Stimulated activated CD4-positive, alpha-beta T cell treated with anti-CD3 and anti-CD28 coated beads, Interleukin-1b, Interleukin-23, amount 100 ng/mL, for 48 hours (primary cell): ENCODE measurements at places on chromosomes 1 and 21.
A peak's percentile ranks its signal among the peaks of the same experiment; 100 is the strongest.

GRCh38 chr1:21852282-21853130 is 40.4 kb downstream of the LDLRAD2 start:
- DNase-seq = no peak

DNA sequence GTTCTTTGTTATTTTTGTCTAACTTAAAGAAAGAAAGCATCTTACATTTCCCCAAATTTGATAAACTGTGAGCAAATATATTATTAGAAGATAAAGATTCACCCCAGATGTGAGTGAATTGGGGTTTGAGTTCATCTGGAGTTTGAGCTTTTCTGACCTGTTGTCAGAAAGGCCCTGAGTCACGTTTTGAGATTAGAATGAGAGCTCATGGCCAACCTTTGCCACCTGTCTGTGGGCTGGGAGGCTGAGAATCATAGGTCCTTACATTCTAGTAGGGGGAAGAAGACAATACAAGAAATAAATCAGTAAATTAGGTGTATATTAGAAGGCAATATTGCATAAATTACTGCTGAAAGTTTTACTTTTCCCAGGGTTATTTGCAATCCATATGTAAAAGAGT is 22.3 kb downstream of the STYXL2 start:
- DNase-seq = no peak

- no peak for DNase-seq
These were observed 21.8 kb downstream of the CRYZL1 start for GRCh38 chr21:33619726-33620125.

DNA sequence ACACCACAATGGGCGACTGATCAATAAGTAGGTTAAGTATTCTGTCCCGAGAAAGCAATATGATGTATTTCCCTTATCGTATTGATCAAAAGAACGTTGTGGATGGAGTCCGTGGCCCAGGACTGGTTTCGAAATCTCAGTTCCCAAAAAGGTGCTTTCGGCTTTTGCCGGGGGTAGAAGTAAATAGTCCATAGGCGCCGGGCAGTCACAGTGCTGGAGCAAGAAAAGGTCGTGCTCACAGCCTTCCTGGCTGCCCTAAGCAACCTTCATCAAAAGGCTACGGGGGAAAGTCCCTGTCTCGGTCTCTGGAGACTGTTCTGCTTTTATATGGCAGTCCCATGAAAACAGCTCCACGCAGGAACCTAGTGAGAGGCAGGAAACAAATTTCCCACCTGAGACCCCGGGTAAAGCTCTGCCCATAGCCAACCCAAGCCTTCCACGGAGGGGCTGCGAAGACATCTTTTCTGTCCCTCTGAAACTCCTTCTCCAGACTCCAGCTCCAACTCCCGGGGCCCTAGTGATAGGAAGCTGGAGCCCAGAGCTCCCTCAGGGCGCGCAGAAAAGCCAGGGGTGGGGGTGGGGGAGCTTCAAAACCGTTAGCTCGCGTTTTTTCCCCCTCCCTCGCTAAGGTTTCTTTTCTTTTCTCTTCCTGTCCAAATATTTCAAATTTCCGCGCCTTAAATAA is 7.0 kb downstream of the CDKN2C start:
- no peak for DNase-seq

DNA sequence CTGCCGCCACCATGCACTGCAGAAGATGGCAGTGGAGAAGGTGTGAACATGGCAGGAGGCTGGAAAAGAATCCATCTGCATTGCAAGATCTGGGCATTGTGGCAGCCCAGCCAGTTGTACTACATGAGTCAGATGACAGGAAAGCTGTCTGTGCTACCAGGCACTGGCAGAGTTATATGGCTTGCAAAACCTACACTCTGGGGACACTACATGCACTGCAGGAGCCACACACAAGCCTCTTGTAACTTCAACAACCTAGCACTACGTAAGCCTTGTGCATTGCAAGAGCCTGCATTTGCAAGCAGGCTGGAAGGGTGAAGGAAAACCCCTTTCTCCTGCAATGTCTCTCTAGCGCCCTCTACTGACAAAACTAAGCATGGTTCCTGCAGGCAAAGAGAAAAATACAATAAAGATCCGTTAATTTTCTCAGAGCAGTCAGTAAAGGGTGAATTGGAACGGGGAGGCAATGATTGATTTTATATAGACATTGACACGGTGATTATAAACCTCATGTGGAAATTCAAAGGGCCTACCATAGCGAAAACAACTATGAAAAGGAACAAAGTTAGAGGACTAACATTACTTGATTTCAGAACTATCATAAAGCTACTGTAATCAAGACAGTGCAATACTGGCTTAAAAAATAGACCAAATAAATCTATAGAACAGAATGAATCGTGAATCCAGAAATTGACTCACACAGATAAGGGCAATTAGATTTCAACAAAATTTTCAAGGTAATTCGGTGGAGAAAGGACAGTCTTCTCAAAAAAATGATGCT is 26.2 kb upstream of the DYNLT5 start:
- peak; percentile 40 for DNase-seq

GRCh38 chr1:83637586-83637985 is 361.3 kb downstream of the TTLL7 start:
- no peak for DNase-seq

DNA sequence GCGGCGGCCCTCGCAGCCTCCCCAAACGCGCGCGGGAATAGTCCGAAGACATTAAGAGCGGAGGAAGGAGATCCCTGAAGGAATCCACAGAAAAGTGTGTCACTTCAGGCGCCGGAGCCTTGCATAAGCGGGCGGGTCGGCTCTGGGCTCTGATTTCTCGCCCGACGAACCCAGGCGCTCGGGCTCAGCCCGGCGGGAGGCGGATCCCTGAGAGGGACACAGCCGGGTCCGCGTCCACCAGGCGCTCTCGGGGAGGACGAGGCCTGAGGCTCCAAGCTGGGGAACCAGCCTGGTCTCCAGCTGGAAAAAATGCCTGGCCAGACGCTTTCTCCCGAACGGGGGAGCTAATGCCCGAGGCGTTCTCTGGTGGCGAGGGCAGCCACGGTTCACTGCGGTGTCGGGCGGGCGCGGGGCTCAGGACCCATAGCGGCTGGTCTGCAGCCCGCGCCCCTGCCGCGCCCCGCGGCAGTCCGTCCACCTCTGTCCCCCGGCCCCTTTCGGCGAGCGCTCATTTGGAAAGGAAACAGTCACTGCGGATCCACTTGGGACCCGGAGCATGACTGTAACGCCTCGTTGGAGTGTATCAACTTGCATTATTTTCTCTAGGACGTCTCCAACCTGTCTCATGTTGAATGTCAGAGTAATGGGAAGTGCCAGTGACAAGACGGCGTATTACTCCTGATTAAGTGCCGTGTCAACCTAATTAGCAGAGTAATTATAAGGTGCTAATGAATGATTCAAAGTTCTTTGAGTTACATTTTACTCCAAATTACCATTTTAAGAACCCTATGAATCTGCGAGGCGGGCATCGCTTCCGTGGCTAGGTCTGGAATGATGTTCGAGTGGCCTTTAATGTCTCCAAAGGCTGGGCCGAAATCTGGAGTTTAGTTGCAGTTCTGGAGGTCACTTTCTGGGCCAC is 1.6 kb upstream of the BARHL2 start:
- DNase-seq = no peak

GRCh38 chr1:163142152-163142551 is 60.6 kb downstream of the RGS5 start:
- DNase-seq = no peak

- no peak for DNase-seq
These were observed 92.9 kb downstream of the HS2ST1 start for GRCh38 chr1:87007323-87007722.

GRCh38 chr1:234310460-234310817 is 62.8 kb upstream of the COA6 start:
- no peak for DNase-seq

- DNase-seq = no peak
These were observed 11.3 kb upstream of the SAMSN1 start for GRCh38 chr21:14557413-14557812.

- DNase-seq = no peak
These were observed 2.3 kb upstream of the TSPAN2 start for GRCh38 chr1:115091572-115091971.

DNA sequence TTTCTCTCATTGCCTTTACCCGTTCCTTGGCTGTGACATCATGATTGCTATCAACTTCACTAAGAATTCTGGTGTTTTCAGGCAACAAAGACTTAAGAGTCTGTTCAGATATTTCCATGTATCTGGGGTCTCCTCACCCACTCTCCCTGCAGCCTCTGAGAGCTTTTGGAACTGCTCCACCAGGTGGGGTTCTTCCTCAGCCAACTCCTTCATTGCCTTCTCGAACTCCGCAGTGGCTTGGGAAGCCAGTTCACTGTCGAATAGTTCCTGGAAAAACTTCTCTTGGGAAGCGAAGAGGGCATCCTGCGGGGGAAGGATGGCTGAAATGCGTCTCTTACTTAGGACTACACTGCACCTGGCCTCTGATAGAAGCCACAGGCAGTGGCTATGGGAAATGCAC is 2.1 kb downstream of the PEX19 start:
- DNase-seq = no peak

- DNase-seq = no peak
These were observed 91.1 kb upstream of the NR5A2 start for GRCh38 chr1:199936441-199936840.

DNA sequence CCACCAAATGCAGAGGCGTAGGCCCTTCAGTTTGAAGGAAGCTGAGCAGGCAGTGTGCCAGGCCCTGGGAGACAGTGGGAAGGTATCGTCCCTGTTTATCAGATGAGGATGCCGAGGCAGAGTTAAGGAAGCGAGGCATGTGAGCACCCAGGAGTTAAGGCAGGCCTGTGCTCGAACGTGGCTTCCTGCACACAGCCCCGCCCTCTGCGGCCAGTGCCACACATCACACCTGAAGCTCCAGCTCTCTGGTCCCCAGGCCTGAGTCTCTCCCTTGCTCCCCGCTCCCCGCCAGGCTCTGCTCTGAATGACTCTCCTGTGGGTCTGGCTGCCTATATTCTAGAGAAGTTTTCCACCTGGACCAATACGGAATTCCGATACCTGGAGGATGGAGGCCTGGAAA is 32.1 kb downstream of the EPHX1 start:
- no peak for DNase-seq

GRCh38 chr21:37207441-37208009 is 59.6 kb downstream of the VPS26C start:
- DNase-seq = no peak

DNA sequence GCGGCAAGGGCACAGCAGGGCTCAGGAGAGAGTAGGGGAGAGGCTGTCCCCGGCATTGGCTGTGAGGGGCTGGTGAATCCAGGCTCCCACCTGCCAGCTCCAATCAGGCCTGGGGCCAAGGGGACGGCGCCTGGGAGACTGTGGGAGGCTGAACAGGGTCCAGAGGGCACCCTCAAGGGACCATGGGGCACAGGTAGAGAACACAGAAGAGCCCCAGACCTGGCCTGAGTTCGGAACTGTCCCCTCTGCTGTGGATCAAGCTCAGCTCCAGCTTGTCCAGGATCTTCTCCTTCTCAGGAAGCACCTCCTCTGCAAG is 67.0 kb downstream of the KCNAB2 start:
- DNase-seq = no peak

- no peak for DNase-seq
These were observed 184.7 kb upstream of the RUNX1 start for GRCh38 chr21:35233756-35234155.

DNA sequence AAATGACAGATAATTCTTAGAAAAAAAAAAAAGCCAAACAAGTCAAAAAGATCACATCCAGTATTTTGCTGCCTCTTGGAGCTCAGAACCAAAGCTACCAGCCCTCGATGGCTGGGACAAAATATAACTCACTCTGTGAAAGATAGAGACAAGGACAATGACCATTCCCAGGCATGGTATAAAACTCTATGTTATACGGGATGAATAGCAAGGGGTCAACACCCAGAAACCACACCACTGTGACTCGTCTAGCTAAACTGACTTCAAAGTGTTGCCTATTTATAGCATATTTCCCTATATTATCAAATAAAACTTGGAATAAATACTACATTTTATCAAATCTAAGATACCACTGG is 10.1 kb downstream of the TMEM63A start:
- no peak for DNase-seq

DNA sequence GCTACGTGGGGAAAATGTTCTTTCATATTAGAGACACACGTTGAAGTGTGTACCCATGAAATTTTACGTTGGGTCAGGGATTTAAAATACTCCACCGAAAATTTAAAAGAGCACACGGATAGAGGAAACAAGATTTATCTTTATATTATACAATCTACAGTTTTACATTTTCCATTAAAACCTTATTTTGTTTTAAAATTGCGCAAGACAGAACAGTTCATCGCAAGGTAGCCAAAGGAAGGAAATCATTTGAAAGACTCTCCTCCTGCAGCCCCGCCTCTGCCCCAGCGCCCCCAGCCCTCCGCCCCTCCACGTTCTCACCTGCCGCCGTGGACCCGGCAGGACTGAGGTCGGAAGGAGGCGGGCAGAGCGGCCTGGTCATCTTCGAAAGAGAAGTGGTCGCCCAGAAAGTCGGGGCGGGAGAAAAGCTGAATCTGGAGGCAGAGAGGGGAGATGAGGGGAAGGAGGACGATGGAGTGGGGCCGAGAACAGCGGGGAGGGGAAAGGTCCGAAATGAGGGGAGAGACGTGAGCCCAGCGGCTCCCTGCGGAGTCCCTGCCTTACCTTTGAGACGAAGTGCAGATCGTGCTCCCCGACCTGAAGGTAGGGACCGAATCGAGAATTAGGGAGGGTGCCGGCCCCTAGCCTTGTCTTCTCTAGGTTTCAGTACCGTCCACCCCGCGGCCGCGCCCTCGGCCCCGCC is 18.0 kb downstream of the CRYBG2 start:
- no peak for DNase-seq
